ENCODE measurements at places on chromosomes 13 and 19.
A peak's percentile ranks its signal among the peaks of the same experiment; 100 is the strongest.

- DNase-seq: no peak
Measured at GRCh38 chr19:3580156-3580934, 4.9 kb upstream of the GIPC3 start.

DNA sequence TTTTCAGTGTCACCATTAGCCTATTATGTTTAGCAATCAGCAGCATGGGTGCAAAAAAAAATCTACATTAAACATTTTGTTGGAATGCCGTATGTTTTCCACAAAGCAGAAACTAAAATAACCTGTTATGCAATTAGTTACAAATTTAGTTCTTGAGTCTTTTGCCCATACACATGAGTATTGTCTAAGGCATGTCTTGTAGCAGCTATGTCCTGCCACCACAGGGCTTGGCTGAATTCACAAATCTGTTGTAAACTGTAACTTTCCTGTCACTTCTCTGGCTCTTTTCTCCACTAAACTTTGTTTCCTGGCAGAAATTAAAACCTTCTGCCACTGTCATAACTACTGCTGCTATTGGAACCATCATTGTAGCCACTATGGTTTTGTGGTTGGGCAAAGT, 277.9 kb upstream of the SPRY2 start:
- DNase-seq: no peak

- DNase-seq: no peak
Measured at GRCh38 chr13:49256841-49257240, 9.1 kb downstream of the CDADC1 start.

DNA sequence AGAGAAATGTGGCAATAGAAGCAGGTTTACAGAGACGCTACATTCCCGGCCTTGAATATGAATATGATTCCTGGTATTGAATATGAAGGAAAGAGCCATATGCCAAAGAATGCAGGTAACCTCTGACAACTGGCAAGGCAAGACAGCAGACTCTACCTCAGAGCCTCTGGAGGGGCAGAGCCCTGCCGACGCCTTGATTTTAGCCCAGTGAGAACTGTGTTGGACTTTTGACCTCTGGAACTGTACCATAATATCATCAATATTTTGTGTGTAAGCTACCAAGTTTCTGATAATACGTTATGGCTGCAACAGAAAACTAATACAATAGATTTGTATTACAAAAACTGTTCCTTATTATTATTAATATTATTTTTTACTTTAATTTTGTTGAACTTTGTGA, 219.7 kb downstream of the FGF14 start:
- DNase-seq: no peak

- no peak for DNase-seq
Measured at GRCh38 chr19:2625434-2625833, 77.1 kb downstream of the GNG7 start.

GRCh38 chr19:44657211-44657921, 13.7 kb downstream of the PVR start:
- DNase-seq: no peak

GRCh38 chr13:50170447-50171037, 155.3 kb downstream of the KCNRG start:
- DNase-seq: no peak

- DNase-seq: no peak
Measured at GRCh38 chr13:104431895-104432294, 1365.7 kb upstream of the SLC10A2 start.

GRCh38 chr13:87087741-87088140, 583.4 kb upstream of the SLITRK5 start:
- no peak for DNase-seq

- DNase-seq: no peak
Measured at GRCh38 chr13:106533101-106533942, 2.1 kb downstream of the EFNB2 start.

DNA sequence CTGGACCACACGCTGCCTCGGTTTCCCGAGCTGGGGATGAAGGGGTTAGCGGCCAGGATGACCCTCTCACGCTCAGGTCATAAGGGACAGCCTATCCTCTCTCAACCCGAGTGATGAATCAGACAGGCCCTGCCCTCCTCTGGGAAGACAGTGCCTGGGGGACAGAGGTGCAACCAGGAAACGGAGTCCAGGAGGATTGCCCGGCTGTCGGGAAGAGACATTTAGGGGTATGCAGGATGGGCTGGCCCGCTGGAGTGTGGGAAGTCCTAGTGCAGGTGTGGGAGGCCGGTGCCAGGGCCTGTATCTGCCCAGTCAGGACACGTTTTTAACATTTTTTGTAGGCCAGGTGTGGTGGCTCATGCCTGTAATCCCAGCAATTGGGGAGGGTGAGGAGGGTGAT, 8.3 kb downstream of the LSM7 start:
- no peak for DNase-seq

DNA sequence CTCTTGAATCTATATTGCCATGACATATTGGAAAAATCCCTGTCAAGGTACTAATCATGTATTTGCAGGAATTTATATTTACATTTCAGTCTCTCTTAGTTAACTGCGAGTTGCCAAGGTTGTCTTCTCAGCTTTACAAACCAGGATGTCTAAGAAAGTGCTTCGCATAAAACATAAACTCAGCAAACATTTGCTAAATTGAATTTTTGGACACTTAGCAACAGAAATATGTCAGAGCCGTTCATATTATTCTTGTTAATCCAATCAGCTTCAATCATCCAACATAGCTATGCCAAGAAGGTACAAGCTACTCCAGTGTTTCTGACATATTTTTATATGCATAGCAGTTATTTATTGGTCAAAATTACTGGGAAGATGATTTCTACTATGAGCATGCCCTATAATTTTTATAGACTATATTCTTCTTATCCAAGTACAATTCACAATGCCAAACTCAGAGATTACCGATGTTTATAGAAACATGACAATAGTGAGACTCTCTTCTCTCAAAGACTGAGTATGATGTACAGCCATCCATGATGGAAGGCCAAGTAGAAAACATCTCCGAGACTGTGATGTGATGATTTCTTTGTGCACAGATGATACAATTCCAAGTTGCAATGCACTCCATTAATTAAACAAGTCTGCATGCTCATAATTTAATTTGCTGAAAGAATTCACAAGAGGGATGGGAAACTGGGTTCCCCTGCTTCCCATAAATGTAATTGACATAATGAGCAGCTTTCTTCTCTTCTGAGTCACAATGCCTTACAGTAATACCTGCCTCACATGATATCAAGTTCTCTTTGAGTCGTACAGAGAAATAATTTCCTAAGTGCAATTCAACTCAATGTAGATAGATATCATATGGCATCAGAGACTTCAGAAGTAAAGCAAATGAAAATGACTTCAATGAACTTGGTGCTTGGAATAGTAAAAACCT, 776.3 kb downstream of the EFNB2 start:
- no peak for DNase-seq

DNA sequence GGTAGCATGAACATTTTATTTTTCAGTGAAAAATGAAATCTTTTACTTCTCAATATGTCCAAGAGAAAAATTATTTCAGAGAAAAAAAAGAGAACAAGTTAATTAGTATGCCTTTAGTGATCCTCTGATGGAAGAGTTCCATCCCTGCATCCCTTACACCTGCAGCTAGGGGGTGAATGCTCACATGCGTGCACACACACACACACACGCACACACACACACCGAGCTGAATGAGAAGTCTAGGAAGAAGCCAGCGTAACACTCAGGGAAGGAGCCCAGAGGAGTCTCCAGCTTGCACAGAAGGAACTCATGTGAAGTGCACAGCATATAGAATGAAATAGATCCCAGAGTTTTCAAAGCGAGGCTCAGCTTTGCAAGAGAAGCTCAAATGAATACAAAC, 510.5 kb downstream of the IRS2 start:
- DNase-seq: no peak

GRCh38 chr13:111853721-111854120, 213.2 kb upstream of the SOX1 start:
- DNase-seq: peak; percentile 48

DNA sequence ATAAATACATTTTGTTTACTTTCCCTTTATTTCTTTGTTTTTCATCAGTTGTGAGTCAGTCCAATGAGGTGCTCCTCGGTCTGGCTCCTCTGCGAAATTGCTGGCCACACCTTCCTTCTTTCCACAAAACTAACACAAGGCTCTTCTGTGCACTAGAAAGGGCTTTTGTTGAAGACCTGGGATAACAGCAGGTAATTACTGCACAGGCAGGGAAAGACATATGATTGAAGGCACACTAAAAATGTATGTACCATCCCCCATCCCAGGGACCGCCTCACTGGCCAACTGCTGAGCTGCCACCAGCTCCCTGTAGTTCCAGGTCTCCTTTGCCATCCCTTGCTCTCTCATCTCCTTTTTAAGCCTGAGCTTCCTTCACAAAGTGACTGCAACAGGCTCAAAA, 180.5 kb downstream of the EFNB2 start:
- DNase-seq: no peak

- no peak for DNase-seq
Measured at GRCh38 chr19:3275583-3276340, 51.3 kb downstream of the CELF5 start.

DNA sequence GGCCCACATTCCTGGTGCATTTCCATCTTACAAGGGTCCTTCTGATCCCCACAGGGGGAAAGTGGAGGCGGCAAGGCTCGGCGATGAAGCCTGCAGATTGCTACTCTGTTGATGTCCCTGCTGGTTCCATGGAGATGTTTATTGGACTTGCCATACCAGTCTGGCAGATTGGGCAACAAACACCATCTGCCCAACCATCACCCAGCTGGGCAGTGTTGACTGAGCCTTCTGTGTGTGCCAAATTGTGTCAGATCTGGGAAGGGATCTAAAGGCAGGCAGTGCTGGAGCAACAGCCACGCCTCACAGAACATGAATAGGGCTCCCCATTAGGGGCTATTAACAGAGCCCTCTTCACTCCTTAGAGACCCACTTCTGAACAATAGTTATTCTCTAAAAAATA, 35.0 kb downstream of the FLT1 start:
- DNase-seq: no peak

- DNase-seq: no peak
Measured at GRCh38 chr19:41384351-41384750, 8.0 kb downstream of the TMEM91 start.

- DNase-seq: no peak
Measured at GRCh38 chr13:59356607-59357006, 807.1 kb downstream of the DIAPH3 start.

- DNase-seq: no peak
Measured at GRCh38 chr19:10290876-10291553, 1.3 kb downstream of the ICAM5 start.

DNA sequence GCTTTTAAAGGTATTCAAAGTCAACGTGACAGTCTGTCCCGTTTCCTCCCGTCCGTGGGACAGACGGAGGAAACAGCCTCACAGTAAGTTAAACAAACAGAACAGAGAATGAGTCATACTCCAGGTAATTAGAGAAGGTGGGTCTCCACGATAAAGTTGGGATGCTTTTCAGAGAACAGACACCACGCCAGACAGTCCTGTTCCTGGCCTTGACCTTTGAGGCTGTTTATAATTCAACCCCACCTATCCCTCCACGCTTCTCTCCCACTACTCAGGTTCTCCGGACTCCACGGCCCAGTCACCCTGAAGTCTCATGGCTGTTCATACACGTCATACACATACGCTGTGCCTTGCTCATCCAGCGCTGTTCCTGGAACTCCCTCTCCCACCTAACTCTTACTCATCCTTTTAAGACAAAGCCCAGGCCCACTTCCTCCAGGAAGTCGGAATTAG, 42.5 kb downstream of the ARHGEF18 start:
- DNase-seq: no peak

GRCh38 chr19:1076046-1076386, 9.0 kb downstream of the ARHGAP45 start:
- no peak for DNase-seq

GRCh38 chr19:6017576-6017975, 39.6 kb upstream of the RANBP3 start:
- peak; percentile 42 for DNase-seq

DNA sequence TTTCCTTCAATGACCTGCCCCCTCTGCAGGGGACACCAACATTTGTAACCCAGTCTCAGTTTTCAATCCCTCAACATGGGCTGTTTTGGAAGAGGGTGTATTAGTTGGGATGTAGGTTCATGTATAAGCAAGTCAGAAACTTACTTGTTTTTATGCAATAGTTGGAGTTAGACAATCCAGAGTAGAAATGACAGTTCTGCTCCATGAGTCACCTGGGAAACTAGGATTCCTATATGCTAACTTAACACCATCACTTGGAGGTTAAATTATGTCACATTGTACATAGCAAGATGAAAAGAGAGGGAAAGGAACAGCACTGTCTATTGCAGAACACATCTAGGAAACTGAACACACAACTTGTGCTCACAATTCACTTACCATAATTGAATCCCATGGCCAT, 436.4 kb downstream of the RFC3 start:
- DNase-seq: no peak

- no peak for DNase-seq
Measured at GRCh38 chr13:24199016-24199415, 38.5 kb downstream of the SPATA13 start.

- DNase-seq: no peak
Measured at GRCh38 chr13:30877335-30877734, 28.7 kb upstream of the MEDAG start.

- no peak for DNase-seq
Measured at GRCh38 chr19:46943150-46943946, 76.3 kb upstream of the NPAS1 start.

- DNase-seq: no peak
Measured at GRCh38 chr19:459724-460511, 915 bp downstream of the SHC2 start.
